Stimulated activated CD4-positive, alpha-beta T cell treated with anti-CD3 and anti-CD28 coated beads, TNF-alpha, amount 100 ng/mL, for 1 hour (primary cell): ENCODE measurements at places on chromosomes 11 and 22.

- no peak for DNase-seq
These were observed 47.9 kb upstream of the FLI1 start for GRCh38 chr11:128645968-128646367.

DNA sequence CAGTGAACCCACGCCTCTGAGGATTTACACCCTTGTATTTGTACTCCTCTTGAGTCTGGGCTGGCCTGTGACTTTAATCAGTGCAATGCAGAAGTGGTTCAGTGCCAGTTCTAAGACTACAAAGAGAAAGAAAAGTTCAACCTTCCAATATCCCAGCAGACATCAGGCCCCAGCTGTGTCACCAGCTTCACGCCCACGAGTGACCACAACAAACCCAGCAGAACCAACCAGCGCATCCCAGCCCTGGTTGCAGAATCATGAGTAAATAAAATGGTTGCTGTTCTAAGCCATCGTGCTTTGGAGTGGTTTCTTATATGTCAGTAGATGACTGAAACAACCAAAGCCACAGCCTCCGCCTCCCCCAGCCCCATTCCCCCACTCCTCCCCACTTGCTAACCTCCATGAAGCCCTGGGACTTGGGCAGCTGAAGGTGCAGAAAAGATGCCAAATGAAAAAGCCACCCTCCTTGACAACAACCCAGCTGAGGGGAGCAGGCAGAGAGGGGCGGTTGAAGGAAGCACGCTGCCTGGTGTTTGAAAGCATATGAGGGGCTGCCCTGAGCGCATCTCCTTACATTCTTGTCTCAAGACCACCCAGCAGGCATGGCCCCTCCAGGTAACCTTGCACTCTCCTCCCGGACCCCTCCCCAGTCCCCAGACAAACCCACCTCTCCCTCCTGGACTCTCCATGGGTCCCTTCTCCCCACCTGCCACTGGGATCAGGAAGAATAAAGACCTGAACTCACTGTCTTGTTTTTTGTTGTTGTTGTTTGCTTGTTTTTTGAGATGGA is 20.9 kb downstream of the TSKU start:
- no peak for DNase-seq

DNA sequence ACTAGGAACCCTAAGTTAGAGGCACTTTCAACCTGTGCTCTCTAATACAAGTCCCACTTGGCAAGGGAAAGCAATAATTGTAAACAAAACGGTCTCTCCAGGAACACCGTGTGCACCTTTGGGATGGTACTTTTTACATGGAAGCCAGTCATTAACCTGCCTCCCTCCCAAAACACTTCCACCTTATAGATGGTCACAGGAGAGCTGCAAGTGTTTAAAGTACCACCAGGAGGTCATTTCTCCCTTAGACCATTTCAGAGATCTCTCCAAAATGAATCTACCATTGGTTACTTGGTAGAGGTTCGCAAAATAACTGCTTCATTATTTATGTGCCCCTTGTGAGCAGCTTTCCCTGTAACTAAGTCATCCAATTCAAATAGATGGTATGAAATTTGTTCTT is 375.3 kb downstream of the DYNC2H1 start:
- no peak for DNase-seq

DNA sequence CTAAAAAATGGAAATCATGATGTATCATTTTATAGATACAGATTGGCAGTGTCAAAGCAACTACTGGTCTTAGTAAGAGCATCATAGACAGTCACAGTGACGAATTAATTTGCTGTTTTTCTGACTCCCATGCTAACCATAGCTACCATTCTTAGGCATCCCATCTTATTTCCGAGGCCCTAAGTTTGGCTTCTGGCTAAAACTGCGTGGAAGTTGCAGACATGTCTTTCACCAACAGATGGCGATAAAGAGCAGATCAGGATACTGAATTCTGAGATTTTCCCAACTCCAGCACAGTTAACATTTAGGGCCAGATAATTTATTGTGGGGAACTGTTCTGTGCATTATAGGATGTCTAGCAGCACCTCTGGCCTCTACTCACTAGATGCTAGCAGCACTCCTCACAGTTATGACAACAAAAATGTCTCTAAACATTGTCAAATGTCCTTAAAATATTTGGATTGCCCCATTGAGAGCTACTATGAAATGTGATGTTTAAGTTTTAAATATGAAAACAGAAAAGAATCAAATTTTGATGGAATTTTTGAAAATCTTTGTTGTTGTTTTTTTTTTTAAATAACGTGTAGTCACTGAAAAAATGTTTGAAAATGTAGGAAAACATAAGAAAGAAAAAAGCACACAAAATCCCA is 16.3 kb downstream of the OR2AG2 start:
- DNase-seq = no peak

DNA sequence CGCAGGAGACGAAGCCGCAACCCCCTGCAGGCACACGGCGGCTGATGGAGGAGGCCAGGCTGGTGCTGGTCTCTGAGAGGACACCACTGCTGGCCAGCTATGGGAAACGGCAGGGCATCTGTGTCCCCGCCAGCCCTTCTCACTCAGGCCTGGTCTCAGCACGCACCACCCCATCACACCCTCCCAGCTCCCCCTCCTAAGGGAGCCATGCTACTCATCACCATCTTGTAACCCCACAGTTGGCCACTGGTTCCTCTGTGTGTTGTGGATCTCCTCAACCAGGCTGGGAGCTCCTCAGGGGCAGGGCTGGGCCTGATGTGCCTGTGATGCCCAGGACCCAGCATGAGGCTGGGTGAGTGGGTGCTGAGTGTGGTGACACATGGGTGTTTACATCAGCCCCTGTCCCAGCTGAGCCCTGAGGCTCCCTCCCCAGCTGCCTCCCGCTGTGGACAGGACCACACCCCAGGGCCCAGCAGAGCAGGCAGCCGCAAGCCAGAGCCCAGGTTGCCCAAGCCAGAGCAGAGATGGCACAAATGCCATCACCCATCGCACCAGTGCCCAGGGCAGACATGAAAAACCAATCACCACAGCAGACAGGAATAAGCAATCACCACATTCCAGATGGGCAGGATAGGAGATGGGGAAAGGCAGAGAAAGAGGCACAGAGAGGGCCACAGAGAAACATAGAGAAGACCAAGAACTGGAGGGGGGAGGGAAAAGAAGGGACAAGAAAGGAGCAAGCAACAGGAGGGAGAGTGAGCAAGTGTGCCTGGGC is 8.2 kb downstream of the ARVCF start:
- no peak for DNase-seq

- no peak for DNase-seq
These were observed 133.4 kb downstream of the TEAD1 start for GRCh38 chr11:12807621-12808020.

DNA sequence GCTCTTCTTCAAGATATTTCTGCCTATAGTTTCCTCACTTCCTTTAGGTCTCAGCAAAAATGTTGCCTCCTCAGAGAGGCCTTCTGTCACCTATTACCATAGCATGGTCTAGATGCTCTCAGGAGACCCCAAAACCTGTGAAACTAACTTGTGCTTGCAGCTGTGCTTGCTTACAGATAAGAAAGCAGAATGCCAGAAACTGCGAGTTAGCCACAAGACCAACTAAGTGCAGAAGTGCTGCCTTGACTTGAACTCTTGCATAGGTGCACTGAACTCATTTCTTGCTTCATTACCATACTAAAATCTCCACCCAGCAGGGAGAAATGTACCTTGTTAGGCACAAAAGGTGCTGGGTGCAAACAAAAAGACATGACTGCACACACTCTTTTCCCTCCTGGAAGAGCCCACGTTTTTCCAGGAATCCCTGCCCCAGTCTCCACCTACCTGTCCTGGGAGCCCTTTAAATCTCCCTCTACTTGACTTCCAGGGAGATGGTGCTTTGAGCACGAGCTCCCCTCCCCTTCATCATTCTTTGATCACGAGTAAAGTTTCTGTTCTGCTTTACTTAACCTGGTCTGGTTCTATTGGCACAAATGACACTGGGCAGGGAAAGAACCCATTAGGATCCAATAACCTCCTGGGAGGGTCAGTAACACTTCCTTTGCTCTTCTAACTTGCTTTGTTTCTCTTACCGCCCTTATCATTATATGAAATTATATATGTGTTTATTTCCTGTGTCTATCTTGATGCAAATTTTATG is 137.7 kb upstream of the DDI1 start:
- no peak for DNase-seq

- no peak for DNase-seq
These were observed 1009.6 kb upstream of the CCDC90B start for GRCh38 chr11:84295815-84296214.

- DNase-seq = no peak
These were observed 55.3 kb upstream of the SLC36A4 start for GRCh38 chr11:93253111-93253510.

DNA sequence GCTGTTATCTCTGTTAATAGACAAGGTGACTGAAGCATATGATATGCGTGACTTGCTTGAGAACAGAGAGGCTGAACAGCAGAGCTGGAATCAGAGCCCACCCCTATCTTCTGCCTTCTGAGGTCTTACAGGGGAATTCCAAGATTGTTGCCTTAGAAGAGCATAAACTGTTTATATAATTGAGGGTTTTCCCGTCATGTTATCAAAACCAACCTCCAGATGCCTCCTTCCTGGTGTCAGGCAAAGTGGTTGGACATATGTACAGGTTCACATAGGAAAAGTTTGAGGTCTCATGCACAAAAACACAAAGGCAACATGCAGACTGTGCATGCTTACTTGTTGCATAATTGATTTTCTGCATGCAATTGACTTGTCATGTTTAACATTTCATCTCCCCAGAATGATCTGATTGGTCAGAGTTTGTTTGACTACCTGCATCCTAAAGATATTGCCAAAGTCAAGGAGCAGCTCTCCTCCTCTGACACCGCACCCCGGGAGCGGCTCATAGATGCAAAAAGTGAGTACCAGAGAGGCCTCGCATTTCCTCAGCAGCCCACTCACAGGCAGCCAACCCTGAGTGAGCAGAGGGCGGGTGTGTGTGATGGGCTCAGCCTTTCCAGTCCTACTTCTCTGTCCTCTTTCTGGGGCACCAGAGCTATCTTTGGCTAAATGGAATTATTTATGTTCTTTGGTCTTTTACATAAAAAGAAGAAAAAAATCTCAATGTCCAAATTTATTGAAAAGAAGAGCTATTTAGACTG is 88.9 kb downstream of the BMAL1 start:
- no peak for DNase-seq

DNA sequence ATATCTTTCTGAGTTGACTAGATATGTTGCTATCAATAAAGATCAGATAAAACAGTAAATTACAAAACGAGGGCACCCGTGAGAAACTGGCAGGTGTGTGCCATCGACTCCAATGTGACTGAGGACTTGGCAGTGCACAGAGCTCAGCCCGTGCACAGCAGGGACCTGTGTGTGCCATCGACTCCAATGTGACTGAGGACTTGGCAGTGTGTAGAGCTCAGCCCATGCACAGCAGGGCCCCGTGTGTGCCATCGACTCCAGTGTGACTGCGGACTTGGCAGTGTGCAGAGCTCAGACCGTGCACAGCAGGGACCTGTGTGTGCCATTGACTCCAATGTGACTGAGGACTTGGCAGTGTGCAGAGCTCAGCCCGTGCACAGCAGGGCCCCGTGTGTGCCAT is 347.2 kb upstream of the B3GAT1 start:
- no peak for DNase-seq

- DNase-seq = no peak
These were observed 11.0 kb downstream of the OSBPL5 start for GRCh38 chr11:3154001-3154599.

GRCh38 chr22:48352086-48352911 is 1475.4 kb downstream of the BRD1 start:
- DNase-seq = no peak

GRCh38 chr11:128231845-128232410 is 355.4 kb downstream of the ETS1 start:
- no peak for DNase-seq

DNA sequence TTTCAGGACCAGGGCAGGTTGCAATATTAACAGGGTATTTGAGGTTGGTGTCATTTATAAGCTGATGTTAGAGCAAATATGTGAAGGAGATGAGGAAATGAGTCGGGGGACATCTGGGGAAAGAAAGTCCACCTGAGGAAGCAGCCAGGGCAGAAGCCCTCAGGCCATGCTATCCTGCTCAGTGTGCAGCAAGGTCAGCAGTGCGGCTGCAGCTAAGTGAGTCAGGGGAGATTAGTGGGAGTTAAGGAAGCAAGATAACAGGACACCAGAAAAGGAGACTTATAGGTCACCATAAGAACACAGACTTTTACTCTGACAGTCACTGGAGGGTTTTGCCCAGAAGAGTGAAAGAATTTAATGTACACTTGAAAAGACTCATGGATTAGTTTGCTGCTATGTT is 468.9 kb downstream of the NTM start:
- no peak for DNase-seq

GRCh38 chr11:61281581-61282250 is 13.4 kb downstream of the VWCE start:
- no peak for DNase-seq

GRCh38 chr11:16356761-16357393 is 531 bp upstream of the SOX6 start:
- no peak for DNase-seq

DNA sequence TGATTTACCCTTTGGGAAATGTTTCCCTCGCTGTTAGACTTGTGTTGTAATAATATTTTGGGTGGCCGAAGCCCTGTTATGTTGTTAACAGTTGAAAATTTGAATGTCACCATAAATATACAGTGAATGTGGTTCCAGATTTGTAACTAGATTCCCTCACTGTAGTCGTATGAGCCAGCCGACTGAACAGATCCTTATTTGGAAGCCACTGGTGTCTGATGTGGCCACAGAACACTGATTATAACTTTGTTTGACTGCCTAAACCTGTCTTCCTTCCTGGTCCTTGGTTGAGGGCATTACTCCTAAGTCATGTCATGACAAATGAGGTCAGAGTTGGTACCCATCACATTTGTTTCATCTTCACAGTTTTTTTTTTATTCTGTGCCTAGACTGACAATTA is 45.4 kb downstream of the YAP1 start:
- no peak for DNase-seq

- no peak for DNase-seq
These were observed 929.9 kb downstream of the NTM start for GRCh38 chr11:132300283-132300682.

- DNase-seq = no peak
These were observed 56.3 kb upstream of the SOX6 start for GRCh38 chr11:16412525-16413172.

GRCh38 chr22:29481265-29482000 is 1.4 kb downstream of the NEFH start:
- no peak for DNase-seq

DNA sequence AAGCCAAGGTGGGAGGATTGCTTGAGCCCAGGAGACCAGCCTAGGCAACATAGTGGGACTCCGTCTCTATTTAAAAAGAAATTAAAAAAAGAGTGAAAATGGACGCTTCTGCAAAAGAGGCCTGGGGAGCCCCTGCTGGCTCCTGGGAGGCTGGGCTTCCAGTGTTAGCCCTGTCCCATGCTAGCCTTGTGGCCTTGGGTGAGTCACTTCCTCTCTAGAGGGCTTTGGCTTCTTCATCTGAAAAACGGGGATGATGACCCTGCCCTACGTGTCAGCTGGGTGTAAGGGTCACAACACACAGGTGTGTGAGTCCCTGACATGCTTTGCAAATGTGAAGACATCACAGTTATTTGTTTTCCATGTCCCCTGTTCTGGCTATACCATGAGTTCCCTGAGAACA is 32.8 kb downstream of the FAM227A start:
- no peak for DNase-seq

GRCh38 chr22:33519071-33519973 is 401.0 kb downstream of the LARGE1 start:
- no peak for DNase-seq
